NCI-H1694 treated with DMSO at 0.1 percent for 48 hours (cell line): ENCODE measurements at places on chromosomes 5 and 9.

DNA sequence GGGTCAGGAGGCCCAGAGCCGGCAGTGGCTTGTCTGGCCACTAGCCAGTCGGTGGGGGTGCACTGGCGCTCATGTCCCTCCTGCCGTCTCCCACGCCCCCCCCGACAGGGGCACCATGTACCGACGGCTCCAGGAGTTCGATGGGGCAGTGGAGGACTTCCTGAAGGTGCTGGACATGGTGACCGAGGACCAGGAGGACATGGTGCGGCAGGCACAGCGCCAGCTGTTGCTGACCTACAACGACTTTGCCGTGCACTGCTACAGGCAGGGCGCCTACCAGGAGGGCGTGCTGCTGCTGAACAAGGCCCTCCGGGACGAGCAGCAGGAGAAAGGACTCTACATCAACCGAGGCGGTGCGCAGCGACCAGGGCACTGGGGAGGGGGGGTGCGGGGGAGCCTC lies 8.1 kb downstream of the TTC16 start:
- DNase-seq = no peak

DNA sequence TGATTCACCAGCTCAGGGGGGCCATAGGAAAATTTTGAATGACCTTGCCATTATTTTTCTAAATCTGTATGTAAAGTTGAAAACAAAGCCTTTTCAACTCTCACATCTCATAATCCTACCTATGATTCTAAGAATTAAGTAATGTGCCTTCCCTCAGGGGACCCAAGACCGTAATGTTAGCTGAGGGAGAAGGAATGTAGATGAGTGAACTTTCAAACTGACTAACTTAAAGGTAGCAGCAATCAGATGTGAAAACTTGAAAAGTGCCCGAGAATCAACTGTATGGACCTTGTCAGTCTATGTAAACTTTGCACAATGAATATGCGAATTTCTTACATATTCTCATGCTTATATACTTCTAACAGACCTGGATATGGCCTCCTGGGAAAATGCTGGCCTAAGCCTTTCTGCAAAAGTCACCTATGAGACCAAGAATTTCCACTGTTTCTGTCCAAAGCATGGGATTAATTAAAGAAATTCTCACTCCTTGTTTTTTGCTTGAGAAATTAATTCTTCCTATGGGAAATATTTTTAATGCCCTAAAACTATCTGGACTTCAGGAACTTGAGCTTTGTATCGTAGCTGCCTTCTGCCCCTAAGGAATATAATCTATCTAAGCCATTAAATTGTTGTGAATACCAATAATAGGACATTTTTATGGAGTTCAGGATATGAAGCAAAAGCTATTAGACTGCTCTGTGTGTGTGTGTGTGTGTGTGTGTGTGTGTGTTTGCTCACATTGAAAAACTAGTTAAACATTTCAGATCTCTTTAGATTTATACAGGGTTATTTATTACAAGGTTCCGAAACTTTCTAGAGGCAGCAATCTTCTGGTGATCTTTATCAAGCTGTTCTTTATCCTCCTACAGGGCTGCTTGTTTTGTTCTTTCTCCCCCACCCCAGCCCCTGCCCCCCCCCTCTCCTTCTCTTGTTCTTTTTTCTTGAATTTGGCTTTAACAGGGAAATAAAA lies 169.1 kb upstream of the CLINT1 start:
- no peak for DNase-seq

GRCh38 chr9:123355761-123356431 lies at the start of gene CRB2:
TSS of gene CRB2 (plus strand) at chr9:123356197. CDS start at chr9:123356261, 64 bp downstream.
- DNase-seq = no peak

DNA sequence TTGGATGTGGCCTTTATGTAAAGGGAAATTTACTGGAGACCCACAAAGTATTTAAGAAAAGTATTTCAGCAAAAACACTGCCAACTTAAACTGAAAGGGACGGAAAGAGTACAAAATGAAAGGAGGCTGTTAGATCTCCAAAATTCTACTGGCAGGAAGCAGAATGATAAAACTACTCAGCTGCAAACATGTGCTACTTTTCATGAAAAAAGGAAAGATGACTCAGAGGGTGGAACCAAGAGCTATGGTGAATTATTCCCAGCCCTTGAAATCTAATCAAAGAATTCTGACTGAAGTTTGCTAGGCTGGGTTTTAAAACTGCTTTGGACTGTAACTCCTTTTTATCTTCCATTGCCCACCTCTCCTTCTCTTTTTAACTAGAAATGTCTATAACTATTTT lies 58.6 kb upstream of the ZBED3 start:
- no peak for DNase-seq

DNA sequence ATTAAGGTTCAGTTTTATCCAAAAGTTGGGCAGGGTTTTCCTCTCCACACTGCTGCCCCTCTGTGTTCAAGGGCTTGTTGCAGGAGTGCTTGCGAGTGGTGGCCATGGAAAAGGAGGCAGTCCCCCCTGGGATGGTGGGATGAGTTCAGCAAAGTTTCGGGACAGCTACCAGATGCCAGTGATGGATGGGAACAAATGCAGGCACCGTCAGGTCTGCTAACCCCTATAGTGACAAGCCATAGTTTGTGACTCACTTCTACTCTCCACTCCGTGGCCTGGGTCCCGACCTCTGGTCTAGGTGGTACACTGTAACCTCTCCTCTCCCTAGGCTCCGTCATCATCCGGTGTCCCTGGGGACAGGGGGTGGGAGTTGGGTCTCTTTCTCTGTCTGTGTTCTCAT lies 3.8 kb upstream of the RNF14 start:
- DNase-seq = no peak

- DNase-seq = no peak
These were observed 135.0 kb upstream of the PRR16 start for GRCh38 chr5:120329095-120329494.

DNA sequence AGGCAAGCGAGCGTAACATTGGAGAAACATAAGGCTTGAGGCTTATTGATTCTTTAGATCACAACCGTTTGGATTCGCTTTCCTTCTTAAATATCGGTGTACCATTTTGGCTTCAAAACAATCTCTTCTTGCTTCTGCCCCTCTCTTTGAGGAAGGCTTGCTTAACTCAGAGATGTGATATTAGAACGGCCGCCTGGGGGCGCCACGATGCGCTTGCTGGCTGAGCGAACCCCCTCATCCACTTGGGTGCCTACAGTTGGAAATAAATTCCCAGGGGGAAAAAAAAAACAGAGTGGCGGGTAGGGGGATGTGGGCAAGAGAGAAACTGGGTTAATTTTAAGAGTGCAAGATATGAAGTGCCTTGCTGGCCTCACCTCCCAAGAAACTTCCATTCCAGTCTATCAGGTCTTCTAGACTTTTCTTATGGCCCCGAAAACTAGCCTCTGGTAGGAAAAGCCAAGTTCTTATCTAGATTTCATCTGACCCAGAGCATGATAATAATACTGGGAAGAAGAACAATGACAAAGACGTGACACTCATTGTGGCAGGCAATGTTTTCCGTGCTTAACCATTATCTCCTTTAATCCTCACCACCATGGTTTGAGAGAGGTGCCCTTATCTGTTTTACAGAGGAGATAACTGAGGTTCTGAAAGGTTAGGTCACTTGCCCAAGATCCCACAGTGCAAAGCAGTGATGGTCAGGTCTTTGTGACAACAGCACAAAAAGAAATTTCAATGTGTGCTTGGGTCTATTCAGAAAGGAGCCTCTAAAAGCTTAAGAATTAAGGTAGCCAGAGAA lies 115.8 kb downstream of the DPYSL3 start:
- no peak for DNase-seq

GRCh38 chr9:136508729-136509500 lies 26.1 kb upstream of the SEC16A start:
- no peak for DNase-seq

DNA sequence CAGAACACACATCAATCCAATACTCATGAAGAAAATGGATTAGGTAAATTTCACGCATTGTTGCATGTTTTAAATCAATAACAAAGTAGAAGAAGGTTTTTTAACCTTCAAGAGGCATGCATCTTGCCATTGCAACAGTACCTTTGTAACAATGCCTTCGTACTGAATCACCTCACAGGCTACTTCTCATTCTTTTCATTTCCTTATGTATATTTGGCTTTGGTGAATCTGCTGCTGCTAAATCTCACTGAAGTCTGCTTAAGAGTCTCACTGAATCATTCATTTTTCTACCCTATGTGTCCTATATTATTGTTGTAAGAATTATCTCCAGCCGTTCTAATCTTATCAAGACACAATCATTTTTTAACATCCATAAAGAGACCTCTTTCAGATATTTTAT lies 152.5 kb downstream of the CDH10 start:
- no peak for DNase-seq

DNA sequence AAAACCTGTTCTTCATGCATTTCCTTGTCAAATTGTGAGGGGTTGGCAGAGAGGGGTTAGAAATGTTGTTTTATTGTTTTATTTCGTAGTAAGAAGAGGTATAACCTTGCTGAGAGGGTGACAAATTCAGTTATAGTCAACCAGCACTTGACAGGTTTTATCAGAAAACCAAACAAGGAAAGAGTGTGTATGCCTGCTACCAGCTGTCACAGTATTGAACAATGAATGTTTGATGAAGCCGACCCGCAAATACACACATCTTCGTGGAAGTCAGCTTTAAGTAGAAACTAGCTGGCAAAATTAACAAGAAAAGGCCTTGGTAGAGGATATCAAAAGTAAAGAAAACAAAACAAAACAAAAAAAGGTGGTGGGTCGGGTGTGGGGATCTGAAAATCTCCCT lies 214.6 kb upstream of the TLE4 start:
- no peak for DNase-seq
